RPMI7951 (cell line): ENCODE measurements at places on chromosomes 1 and 21. TPM values are rescaled to one million over a fixed set of nuclear protein-coding genes. Genes with fewer than 3 reads are reported as not detected.

Gene CDC7
- total RNA-seq = 14.3 and 17.8 TPM in 2 replicates

DNA sequence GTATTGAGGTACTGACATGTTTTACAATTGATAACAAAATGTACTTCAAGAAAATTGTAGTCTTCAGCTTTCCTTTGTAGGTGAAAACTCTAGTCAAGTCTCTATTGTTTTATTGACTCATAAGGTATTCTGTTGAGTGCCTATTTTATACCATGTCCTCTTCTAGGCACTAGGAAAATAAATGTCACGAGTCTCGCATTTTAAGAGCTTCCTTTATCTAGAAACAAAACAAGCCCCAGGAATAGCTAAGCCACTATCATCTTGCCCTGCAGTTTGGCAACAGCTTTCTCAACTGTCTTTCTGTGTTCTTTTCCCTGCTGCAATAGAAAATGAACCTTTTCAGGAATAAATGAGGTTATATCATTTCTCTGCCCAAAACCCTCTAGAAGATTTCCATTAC, 288.5 kb upstream of the NEGR1 start:
- DNase-seq = no peak

Gene DAB1
- total RNA-seq = not detected in 2 replicates

DNA sequence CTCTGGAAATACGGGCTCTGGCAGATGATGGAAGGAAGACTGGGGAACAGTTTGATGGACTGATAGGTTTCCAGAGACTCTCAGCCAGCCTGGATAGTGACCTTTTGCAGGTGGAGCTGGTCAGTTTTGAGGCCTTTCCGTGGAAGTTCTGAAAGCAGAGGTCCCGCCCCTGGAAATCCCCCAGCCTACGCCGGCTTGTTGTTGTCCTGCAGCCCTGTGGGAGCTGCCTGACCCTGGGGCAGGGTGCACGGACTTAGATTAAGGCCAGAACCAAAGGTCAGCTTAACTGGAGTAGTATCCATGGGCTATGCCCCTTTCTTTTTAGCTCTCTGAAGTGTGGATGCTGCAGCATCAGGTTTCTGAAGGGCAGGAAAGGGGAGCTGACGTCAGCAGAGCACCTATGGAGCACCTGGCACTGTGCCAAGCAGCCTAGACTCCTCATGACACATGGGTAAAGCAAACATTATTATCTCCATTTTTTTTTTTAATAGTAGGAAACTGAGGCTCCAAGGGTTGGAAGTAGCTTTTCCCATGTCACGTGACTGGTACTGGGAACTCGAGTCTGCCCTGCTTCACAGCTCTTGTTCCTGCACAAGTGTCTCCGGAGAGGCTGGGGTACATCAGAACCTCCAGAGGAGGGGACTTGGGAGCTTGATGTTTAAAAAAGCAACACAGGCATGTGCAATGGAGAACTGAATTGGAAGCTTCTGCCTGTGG, 38.5 kb downstream of the IER5 start:
- no peak for DNase-seq

Gene TSTD1
- total RNA-seq = 0.48 TPM in 1 of 2 replicates, not detected in the other

- no peak for DNase-seq
Measured at GRCh38 chr1:86471291-86471690, 2.6 kb downstream of the CLCA1 start.

Gene FNBP1L
- 7.7 and 8.9 TPM in 2 replicates for total RNA-seq

DNA sequence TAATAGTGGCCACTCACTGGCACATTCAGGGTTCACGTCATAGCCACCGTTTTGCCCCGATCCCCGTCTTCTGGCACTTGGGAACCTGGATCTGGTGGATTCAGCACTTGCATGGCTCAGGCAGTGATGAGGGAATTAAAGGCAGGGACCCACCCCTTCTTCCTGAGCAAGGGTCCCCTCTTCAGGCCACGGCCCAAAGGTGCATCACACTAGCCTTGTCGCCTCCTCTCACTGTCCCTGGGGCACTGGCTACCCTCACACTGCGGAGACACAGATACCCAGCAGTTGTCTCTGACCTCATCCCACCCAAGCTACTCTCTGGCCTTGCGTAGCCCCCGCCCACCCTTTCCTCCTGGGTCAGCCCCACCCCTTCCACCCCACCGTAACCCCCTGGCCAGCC, 19.9 kb upstream of the LDLRAP1 start:
- DNase-seq = no peak

DNA sequence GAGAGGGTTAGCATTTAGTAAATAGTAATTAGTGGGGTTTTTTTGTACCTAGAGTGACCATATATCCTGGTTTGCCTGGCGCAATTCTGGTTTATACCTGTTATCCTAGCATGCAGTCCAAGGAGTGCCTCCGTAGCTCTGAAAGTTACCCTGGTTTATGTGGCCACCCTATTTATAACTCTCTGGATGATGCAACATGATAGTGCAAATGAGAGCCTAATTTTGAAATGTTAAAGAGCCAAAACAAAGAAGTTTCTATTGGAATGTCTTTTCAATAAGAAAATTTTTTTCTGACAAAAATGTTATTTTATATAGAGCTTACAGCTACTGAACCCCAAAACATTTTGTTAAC, 5.7 kb downstream of the AHCYL1 start:
- no peak for DNase-seq

Gene CYP4B1
- not detected in 2 replicates for total RNA-seq

DNA sequence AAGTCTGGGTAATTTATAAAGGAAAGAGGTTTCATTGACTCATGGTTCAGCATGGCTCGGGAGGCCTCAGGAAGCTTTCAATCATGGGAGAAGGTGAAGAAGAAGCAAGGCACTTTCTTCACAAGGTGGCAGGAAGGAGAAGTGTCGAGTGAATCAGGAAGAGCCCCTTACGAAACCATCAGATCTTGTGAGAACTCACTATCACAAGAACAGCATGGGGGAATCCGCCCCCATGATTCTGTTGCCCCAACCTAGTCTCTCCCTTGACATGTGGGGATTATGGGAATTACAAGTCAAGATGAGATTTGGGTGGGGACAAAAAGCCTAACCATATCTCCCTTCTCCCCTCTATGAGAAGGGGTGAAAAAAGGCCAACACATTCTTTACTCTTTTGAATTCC, 11.2 kb upstream of the IVNS1ABP start:
- DNase-seq = no peak

Gene AKR7A3
- total RNA-seq = 0.68 and 0.84 TPM in 2 replicates

DNA sequence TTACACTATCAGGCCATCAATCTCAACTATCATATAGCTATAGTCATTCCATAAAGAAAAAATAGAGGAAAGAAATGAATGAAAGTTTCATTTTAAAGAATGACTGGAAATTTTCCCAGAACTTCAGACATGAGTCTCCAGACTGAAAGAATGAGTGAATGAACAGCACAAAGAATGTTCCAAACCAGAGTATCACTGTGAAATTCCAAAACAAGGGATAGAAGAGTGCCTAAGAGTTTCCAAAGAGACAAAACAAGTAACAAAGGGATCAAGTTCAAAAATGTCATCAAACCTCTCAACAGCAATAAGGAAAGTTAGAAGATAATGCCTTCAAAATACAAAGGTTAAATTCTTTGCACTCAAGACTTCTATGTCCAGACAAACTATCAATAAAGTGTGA, 114.9 kb downstream of the DENND1B start:
- no peak for DNase-seq

DNA sequence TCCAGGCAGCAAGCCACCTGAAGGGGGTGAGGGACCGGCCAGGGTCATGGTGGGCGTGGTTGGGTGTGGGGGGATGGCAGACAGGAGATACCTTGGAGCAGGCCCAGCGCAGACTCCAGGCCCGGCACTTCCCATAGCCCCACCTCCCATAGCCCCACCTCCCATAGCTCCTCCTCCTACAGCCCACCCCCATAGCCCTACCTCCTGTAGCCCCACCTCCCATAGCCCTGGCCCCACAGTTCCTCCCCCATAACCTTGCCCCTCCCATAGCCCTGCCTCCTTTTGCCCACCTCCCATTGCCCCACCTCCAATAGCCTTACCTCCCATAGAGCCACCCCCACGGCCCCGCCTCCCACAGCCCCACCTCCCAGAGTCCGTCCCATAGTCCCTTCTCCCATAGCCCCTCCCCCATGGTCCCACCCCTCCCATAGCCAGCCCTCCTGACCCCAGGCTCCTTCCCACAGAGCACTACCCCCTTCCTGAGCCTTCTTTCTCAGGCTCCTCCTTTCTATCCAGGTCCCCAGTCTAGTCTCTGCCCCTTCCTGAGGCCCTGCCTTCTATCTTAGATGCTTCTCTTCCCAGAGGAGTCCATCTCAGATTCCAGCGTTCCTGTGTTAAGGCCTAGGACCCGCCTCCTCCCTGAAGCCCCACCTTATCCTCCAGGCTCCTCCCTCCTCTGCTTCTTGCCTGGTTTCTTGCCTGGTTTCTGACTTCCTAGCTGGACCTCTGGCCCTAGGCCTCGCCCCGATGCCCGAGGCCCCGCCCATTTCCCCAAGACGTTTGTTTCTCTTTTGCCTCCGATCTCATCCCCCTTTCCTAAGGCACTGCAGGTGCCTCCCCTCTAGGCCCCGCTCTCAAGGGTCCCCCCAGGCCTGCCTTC, 46.8 kb downstream of the PTPRU start:
- peak; percentile 55 for DNase-seq

DNA sequence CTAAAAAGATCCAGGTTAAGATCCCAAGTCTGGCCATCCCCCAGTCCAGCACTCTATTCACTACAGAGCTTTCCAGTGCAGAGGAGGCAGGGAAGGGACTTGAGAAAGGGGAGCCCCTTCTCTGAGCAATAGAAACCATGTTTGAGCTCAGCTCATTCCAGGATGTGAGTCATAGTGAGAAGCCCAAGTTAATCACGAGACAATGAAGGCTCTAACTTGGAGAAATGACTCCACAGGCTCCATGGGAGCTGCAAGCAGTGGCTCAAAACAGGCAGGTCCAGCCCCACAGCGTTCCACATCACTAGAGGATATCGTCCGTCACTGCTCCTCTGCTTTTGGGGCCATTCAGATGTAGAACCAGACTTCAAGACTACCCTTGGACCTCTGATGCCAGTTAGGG, 59.1 kb downstream of the CAMK2N1 start:
- DNase-seq = peak; percentile 87

Gene CSDE1
- 339 and 465 TPM in 2 replicates for total RNA-seq

Gene KPRP
- total RNA-seq = not detected in 2 replicates

DNA sequence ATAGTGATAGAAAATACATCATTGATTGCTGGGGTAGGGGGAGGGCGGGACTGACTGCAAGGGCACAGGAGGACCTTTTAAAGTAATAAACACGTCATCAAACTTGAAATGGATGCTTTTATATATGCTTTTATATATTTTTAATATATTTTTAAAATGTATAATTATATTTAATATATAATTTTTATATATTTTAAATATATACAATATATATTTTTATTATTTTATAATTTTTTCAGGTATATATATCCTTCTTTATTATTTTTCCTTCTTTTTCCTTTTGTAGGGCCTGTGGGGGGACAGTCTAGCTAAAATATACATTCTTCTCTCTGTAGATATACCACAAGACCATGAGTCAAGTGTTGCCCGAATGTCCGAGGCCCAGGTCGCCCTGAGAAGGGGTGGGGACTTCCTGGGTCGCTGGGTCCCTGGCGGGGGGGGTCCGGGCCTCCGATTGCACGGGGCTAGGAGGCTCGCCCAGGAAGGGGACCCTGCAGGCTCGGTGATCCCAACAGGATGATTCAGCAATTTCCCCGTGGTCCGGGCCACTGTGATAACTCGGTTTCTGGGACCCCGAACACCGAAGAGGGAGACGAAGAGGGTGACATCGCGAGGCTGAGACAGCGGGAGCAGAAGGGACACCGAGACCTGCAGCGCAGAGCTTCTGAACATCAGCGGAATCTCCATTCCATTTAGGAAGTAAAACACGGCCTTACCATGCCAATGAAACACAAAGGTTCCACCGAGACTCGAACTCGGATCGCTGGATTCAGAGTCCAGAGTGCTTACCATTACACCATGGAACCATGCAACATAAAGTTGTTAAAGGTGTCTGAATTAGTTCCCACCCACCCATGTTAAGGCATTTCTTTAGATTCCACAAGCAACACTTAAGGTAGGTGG, 112.5 kb upstream of the NBPF11 start:
- no peak for DNase-seq

- no peak for DNase-seq
Measured at GRCh38 chr1:166470441-166470840, 303.6 kb upstream of the FAM78B start.

Gene TFB2M
- total RNA-seq = 22.0 and 25.6 TPM in 2 replicates

Gene TMEM269
- not detected in 2 replicates for total RNA-seq

DNA sequence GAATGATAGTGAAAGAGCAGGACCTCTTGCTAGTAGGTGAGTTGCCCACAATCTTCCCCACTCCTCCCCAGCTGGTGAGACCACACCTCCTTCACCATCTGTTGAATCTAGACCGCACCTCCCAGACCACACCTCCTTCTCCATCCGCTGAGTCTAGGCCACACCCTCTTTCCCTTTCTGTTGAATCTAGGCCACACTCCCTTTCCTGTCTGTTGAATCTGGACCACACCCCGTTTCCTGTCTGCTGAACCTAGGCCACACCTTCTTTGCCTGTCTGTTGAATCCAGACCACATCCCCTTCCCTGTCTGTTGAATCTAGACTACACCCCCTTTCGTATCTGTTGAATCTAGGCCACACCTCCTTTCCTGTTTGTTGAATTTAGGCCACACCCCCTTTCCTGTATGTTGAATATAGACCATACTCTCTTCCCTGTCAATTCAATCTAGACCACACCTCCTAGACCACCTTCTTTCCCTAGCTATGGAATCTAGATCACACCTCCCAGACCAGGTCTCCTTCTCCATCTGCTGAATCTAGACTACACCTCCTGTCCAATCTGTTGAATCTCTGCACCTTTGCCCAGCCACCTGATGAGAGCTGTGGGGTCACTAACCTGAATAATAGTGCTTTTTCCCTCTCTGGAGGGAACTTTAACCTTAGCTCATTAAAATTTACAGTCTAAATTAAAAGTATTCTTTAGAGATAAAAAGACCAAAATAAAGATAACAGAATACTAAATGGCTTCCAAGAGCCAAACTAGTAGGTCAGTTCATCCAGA, 116.3 kb downstream of the DAB1 start:
- DNase-seq = no peak

GRCh38 chr1:3771108-3772026, 1.2 kb upstream of the SMIM1 start:
- no peak for DNase-seq

DNA sequence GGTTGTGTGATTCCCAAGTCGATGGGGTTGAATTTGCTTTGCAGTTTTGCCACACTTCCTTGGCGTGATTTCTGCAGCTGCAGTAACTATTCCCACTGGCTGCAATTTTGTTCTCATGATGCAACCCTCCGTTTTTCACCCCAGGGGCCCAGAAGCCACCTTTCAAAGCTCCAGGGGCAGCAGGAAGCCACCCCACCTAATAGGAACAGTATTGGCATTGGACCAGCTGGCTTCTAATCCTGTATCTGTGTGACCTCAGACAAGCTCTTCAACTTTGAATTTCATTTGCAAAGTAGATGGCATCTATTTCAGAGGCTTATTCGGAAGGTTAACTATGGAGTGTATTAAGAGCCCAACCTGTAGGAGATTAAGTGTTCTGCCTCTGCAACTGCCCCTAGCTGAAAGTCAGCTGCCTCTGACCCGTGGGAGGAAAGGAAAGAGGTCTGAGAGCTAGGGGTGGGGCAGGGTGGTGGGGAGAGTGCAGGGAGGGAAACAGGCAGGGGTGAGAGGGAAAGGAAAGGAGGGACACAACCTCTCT, 12.6 kb downstream of the C1orf115 start:
- no peak for DNase-seq

- DNase-seq = peak; percentile 72
Measured at GRCh38 chr21:32426592-32427051, 14.1 kb downstream of the EVA1C start.

- DNase-seq = no peak
Measured at GRCh38 chr1:18128298-18128697, 20.7 kb downstream of the IGSF21 start.

Gene CHI3L1
- not detected in 2 replicates for total RNA-seq

- DNase-seq = peak; percentile 7
Measured at GRCh38 chr1:44511769-44512168, 106.7 kb downstream of the RNF220 start.

GRCh38 chr1:18642278-18643095, 11.8 kb downstream of the PAX7 start:
- no peak for DNase-seq
